Suppressor macrophage treated with lipopolysaccharide for 4 hours (primary cell): ENCODE measurements at places on chromosomes 3 and 15.

DNA sequence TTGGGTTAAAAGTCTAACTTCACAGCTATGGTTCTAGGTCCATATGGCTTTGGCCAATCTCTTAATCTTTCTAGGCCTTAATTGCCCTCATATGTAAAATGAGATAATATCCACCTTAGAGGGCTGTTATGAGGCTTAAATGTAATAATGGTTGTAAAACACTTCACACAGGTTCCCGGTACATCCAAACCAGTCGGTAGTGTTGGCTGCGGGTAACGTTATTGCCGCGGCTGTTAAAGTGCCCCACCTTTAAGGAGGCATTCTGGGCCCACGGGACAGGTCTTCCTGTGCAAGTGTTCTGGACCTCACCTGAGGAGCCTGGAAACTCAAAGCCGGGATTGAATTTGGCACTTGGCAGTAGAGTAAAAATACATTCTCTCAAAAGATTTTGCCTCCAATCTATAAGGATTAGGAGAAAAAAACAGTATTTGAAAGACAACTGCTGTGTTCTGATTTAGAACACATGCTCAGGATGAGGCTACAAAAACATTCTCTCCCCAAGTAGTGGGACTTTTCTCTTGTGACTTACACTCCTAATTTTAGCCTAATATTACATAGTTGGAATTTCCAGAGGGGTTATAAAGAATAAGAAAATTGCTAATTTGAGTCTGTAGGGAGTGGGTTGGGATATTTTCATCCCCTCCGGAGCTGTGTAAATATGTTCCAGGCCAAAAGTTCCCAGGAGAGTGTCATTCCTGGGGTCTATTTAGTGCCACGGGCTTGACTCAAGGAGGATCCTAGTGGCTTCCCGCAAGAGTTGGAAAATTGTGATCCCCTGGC, 44.9 kb upstream of the TSEN2 start:
- no peak for DNase-seq

- no peak for DNase-seq
Observed at GRCh38 chr15:35944945-35945585, 399.1 kb upstream of the DPH6 start.

DNA sequence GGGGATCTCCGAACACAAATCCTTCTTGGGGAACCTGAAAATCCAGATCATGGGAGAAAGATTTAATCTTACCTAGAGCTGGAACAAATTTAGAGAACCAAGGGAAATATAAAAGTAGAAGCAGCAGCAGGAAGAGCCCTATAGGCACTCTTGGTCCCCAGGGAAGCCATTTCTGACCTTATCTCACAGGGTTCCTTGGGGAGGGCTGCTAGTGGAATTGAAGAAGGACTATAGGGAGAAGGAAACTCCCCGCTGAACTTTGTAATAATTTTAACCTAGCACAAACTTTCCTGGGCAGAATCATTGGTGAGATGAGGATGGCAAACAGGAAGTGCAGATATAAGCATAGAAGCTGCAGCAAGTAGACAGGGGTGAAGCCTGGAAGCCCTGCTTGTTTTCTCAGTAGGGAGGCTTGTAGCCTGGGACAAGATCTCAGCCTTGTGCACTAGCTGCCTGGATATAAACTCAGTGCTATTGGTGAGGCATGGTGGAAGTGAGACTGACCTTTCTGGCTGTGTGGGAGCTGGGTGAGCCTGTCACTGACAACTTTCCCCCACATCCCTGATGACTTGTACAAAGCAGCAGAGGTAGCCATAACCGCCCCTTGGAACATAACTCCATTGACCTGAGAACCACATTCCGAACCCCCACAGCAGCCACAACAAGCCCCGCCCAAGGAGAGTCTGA, 343.0 kb upstream of the TGFBR2 start:
- peak; percentile 61 for DNase-seq

GRCh38 chr3:146130881-146131371, 30.1 kb downstream of the PLOD2 start:
- DNase-seq: no peak

GRCh38 chr15:66960519-66960918, 104.9 kb upstream of the SMAD3 start:
- DNase-seq: no peak

DNA sequence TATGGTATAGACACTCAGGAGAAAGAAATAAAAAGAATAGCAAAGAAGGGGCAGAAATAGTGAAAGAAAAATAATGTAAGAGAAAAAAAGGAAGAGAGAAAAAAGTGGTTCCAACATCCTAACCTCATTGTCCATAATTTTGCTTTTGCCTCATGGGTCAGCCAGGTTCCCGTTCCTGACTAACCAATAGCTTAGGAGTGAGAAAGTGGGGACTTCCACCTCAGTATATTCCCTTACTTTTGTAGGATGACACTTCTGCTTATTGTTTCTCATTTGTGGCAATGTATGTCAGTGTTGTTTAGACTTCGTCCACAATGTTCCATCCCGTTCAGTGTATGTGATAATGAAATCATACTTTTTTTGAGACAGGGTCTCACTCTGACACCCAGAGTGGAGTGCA, 9.3 kb upstream of the SLC12A8 start:
- DNase-seq: peak; percentile 35

DNA sequence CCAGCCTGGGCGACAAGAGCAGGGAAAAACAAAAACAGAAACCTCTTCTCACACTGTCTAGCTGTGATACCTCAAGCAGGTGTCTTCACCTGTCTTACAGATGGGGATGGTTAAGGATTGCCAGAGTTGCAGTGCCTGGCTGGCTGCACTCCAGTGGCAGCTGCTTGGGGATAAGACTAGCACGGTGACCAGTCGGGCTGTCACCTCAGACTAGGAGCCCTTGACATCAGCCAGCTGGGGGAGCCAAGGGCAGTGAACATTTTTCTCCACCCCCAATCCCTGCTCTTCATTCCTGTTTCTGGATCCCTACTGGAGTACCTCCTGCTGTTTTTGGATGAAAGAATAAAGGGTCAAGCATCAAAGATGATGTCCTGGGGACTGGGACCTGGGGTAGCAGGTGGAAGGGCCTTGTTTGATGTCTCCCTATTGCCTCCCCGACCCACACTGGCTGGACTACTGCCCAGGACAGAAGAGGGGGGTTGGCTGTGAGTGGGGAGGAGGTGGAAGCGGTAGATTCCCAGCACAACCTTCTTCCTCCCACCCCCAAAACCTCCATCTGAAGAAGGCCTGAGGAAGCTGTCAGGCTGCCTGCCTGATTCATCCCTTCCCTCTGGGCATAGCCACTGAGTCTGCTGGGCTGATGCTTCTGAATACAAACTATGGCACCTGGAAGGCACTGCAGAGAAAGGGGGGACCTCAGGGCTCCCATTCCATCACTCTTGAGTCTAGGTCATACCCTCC, 7.0 kb upstream of the CPNE9 start:
- no peak for DNase-seq

GRCh38 chr15:31508656-31509055, 182.0 kb downstream of the KLF13 start:
- no peak for DNase-seq

- DNase-seq: no peak
Observed at GRCh38 chr3:151227266-151227806, 24.3 kb upstream of the GPR171 start.

- no peak for DNase-seq
Observed at GRCh38 chr15:84104853-84105252, 130.7 kb upstream of the GOLGA6L4 start.
